ENCODE measurements at places on chromosomes 16 and 17.

- no peak for DNase-seq
These were observed 34.8 kb upstream of the CIBAR2 start for GRCh38 chr16:85146922-85147651.

DNA sequence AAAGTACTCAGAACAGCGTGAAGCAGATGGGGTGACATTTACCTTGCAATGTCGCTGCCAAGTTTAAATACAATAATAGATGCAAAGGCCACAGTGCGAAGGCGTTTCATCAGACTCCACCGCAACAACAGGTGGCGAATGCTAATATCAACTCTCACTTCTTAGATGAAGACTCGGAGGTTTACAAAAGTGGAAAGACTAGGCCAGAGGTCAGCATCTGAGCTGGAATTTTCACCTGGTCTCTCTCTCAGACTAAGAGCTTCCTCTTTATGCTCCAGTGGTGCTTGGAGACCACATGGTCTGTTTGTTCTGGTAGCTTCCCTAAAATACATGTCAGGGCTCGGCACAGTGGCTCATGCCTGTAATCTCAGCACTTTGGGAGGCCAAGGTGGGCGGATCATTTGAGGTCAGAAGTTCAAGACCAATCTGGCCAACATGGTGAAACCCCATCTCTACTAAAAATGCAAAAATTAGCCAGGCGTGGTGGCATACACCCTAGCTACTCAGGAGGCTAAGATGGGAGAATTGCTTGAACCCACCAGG, 169.1 kb downstream of the XYLT1 start:
- no peak for DNase-seq

DNA sequence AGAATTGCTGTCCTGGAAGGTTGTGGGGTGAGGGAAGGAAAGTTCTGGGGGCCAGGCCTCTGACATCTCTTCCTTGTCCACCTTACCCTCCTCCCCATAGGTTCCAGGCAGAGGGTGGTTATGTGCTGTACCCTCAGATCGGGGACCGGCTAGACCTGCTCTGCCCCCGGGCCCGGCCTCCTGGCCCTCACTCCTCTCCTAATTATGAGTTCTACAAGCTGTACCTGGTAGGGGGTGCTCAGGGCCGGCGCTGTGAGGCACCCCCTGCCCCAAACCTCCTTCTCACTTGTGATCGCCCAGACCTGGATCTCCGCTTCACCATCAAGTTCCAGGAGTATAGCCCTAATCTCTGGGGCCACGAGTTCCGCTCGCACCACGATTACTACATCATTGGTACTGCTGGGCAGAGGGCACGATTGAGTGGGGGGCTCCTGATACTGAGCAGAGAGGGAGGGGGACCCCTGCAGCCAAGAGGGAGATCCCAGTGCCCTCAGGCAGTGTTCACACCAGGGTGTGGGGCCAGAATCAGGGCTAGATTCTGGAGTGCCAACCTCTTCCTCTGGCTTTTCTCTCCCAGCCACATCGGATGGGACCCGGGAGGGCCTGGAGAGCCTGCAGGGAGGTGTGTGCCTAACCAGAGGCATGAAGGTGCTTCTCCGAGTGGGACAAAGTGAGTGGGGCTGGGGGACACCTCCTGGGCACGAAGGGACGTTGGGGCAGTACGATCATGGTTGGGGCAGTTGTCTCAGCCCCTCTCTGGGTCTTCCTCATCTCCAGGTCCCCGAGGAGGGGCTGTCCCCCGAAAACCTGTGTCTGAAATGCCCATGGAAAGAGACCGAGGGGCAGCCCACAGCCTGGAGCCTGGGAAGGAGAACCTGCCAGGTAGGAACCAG, 3.1 kb downstream of the EFNB3 start:
- no peak for DNase-seq

DNA sequence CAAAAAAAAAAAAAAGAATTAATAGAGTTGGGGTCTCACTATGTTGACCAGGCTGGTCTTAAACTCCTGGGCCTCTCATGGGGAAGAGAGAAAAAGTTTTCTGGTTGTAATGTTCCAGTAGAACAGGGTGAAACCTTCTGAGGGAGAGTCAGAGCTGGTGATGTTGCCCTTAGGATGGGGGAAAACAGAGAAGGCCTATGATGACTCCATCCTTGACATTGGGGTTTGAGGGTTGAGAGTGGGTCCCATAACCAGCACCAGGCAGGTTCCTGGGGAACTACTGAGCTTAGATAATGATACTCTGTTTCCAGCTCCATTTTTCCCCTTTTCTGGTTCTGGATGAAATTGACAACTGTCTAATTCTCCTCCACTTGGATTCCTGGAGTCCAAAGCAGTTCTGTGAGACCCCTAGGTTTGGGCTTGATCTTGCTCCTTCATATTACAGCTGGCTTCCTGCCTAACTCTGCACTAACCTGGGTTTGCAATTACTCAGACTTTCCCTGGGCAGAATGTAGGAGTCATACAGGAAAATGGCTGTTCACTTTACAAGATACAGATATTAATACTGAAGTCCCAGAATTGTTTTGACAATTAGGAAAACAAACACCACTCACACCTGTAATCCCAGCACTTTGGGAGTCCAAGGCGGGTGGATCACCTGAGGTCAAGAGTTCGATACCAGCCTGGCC, 62.8 kb upstream of the B4GALNT2 start:
- DNase-seq: no peak

- DNase-seq: no peak
These were observed 3.5 kb downstream of the PPL start for GRCh38 chr16:4933433-4933832.
